ENCODE measurements at places on chromosomes 16 and 17. TPM values are rescaled to one million over a fixed set of nuclear protein-coding genes. Genes with fewer than 3 reads are reported as not detected.

DNA sequence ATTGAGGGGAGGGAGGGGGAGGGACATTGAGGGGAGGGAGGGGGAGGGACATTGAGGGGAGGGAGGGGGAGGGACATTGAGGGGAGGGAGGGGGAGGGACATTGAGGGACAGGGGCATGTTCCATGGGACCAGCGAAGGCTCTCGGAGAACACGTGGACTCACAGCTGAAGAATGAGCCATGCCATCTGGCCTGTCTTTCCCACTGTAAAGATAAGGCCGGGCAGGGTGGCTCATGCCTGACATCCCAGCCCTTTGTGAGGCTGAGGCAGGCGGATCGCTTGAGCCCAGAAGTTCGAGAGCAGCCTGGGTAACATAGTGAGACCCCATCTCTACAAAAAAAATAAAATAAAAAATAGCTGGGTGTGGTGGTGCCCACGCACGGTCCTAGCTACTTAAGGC is 32.5 kb downstream of the RPH3AL start:
- no peak for DNase-seq

DNA sequence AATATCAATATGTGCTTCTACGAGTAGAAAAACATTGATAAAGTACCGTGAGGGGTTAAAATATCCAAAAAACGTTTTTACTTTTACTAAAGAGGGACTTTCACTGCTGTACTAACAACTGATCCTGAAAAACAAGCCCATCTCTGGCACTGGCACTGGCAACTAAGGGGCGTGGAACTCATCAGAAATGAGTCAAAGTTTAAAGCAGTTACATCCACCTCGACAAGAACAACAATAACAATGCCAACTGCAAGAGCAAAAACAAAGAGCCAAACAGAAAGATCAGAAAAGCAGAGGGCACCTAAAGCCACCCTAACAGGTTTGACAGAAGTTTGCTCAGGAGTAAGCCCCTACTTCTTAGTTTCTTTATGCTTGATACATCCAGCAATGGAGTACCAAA is 13.1 kb downstream of the MBTPS1 start:
- DNase-seq, result no peak

- no peak for DNase-seq
These were observed 17.8 kb upstream of the EMP2 start for GRCh38 chr16:10598157-10598556.

- no peak for DNase-seq
These were observed 30.3 kb upstream of the NACA2 start for GRCh38 chr17:61621317-61621716.

DNA sequence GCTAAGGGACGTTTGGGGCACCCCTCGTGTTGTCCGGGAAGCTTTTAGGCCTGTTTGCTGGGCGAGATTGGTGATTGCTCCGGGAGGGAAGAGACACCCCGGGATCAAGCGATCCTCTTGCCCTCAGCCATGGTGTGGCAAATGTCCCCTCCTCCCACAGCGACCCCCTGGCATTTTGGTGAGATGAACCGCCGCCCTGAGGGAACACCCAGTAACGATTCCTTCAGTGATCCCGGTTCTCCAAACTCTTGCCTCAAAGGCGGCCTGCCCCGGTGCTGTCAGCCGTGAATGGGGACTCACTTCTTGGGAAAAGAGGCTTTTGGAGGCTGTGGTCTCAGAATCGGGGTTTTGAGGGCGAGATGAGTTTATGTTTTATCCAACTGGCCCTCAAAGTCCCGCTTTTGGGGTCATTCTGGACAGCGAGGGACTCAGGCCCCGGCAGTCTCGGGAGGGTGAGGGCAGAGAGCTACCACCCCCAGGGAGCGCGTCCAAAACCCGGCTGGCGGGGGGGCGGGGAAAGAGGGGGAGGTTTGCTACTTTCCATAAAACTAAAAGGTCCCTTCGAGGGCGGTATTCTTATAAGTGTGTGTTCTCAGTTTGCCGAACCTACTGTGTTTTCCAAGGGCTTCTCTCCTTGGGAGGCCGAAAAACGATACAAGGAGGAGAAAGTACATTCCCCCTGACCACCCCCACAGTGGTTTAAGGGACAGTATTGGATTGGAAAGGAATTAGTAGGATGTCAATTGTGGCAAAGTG is 232.7 kb downstream of the MRTFB start:
- DNase-seq, result no peak

- DNase-seq, result no peak
These were observed 163.8 kb upstream of the TBX2 start for GRCh38 chr17:61235827-61236197.

DNA sequence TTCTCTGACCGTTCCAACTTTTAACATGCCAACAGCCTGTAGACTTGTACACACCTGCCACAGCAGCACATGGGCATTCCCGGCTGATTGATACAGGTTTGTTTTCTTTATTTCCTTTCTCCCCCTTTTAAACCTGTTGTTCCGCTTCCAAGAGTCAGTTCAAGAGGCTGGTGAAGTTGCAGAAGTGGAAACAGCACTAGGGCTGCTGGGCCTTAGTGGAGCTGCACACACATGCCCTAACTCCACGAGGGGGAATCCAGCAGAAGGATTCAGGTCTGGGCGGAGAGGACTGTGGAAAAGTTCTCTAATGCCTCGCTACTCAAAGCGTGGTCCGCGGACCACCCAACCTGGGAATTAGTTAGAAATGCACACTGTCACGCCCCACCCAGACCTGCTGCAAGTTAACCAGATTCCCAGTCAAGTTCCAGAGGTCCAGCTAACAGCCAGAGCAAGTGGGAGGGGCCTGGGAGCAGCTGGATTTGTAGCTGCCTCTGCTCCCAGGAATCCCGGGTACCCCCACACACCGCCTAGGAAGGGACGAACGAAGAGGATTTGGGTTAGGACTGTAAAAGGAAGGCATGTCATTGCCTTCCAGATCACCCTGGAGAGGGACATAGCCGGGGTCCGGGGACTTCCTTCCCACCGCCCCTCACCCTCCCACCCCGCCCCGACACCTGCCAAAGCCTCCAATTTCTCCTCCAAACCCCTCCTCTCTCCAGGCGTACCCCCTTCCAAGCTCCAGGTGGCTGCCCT is 542 bp downstream of the SLC39A11 start:
- no peak for DNase-seq

- no peak for DNase-seq
These were observed 4.7 kb downstream of the IGSF6 start for GRCh38 chr16:21647562-21648164.

- DNase-seq, result no peak
These were observed 12.3 kb downstream of the LRRC3C start for GRCh38 chr17:39939588-39940419.

DNA sequence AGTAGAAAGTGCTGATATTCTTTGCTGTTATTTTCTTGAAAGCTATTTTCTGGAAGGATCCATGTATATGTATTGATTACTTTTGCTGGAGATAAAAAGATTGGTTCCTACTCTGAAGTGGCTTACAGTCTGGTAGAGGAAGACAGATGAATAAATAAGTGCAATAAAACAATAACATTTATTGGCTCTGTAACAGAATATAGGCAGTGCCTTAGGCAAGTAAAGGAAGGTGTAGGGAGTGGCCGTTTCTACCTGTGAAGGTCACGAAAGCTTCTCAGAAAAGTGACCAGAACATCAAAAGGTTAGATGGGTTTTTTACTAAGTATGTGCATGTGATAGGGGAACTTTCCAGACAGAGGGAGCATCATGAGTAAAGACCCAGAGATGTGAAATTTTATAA is 43.1 kb downstream of the COX10 start:
- DNase-seq, result no peak

DNA sequence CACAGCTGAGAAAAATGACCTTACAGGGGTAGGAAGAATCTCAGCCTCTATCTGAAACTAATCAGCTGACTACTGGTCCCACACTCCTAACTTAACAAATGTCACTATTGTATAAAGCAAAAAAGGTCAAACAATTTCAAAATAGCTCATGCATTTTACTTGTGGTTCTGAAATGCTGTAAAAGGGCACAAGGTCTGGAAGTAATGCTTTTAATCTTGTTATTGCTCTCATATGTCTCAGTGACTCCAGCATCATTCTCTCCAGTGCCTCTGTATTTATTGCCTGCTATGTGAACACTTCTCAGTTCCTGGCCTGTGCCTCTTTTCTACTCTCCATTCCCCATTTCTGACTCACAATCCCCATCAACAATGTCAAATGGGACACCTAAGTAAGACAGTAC is 937.7 kb downstream of the CDH11 start:
- no peak for DNase-seq

- no peak for DNase-seq
These were observed 34.5 kb downstream of the ABCC1 start for GRCh38 chr16:15983898-15984297.

GRCh38 chr17:48995974-48996721 is 1.0 kb upstream of the IGF2BP1 start:
- DNase-seq, result no peak

DNA sequence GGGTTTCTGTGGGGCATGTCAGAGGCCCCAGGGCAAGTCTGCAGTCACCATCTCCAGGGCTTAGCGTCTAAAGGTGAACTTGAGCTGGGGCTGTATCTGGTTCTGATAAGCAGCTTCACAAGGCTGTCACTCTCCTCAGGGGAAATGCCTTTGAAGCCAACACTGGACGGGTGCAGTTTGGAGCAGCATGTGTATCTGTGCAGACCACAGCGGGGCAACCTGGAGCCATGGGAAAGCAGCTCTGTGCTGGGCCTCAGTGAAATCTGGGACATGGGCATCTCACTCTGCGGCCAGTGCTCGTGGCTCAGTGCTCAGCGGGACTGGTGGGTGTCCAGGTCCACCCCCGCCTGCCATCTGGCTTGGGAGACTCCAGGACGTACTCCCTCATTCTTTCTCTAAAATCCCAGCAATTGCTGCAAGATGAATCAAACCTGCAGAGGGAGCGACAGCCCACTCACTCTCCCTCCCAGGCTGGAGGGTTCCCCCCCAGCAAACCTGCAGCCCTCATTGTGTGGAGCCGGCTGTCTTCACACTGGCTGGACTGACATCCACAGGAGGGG is 63.5 kb downstream of the PRMT7 start:
- peak; percentile 84 for DNase-seq

The FBXW10 gene
- 0.36 TPM for total RNA-seq

The TBC1D26 gene
- 0.54 TPM for total RNA-seq

The PRR29 gene
- total RNA-seq, result 2.5 TPM

Measured in cerebellum (tissue), 4 donors.